Hematopoietic multipotent progenitor cell (in vitro differentiated cells): ENCODE measurements at places on chromosomes 12 and 14. TPM values are rescaled to one million over a fixed set of nuclear protein-coding genes. Genes with fewer than 3 reads are reported as not detected.

Gene C1S
- total RNA-seq = 0.81 TPM

Gene ESR2
- total RNA-seq = 2.2 TPM

- DNase-seq = no peak
These were observed 71.5 kb upstream of the DCD start for GRCh38 chr12:54719691-54720090.

DNA sequence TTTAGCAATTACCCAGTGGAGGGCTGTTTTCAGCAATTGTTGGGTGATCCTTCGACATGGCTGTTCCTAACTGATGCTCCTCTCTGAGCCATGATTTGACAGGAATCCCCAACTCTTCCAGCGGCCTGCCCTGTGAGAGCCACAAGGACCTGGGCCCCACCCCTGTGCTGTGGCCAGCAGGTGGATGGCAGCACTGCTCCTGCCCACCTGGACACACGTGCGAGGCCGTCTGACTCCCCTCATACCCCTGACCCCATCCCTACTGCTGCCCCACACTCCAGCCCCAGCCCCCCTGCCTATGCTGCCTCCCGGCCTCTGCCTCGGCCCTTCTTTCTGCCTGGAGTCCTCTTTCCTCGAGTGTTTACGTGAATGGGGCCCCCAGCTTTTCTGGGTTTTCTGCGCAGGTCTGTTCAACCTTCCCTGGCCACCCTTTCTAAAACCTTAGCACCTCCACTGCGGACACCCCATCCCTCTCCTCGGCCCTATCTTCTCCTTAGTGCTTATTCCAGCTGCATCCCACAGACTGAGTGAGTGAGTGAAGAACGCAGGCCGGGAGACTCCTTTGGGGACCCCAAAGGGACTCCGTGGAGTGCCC is 111.4 kb downstream of the DICER1 start:
- no peak for DNase-seq
